ENCODE measurements at places on chromosomes 5 and 9.

DNA sequence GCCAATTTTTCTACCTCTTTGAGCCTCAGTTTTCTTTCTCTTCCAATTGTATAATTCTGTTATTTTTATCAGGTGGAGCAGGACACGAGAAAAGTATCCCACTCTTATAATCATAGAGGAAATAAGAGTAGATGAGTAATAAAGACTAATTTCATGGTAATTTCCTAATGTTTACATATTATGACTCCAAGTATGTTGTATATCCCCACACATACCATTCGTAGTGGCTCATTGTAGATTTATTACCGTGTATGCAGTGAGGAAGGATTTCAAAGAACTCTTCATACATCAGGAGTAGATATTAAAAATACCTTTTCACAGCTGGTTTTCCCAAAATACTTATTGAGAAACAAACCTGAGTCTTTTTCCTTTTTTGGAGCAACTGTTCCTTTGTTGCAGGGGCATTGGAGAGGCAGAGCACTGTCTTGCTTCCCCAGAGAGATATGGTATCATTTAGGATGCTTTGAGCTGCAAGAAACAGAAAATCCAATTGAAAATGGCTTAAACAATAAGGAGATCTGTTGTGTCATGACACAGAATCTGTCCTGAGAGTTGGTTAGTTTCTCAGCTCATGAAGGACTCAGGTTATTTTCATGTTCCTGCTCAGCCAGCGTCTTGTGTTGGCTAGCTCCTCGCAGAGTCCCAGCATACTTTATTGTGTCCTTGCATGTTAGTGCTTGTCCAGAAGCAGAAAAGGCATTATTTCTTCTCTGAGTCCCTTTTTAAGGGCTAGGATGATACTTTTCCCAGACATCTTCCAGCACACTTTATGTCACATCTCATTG is 291.2 kb downstream of the ARHGAP26 start:
- DNase-seq, result no peak

DNA sequence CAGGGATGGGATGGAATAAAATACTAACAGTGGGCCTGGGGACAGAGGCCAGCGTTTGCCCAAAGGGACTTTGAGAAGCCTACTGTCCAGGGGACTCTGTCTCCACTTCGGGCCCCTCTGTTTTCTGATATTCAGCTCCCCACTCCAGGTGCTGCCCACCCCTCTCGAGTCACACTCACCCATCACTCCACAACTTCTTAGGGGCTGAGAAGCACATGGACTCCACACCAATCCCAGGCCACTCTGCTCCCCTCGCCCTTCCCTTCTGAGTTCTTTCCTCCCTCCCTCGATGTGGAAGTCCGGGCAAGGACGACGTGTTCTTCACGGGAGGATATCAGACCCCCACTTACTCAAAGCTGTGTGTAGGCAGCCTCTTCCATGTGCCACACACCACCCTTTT is 124.5 kb downstream of the BARX1 start:
- no peak for DNase-seq

DNA sequence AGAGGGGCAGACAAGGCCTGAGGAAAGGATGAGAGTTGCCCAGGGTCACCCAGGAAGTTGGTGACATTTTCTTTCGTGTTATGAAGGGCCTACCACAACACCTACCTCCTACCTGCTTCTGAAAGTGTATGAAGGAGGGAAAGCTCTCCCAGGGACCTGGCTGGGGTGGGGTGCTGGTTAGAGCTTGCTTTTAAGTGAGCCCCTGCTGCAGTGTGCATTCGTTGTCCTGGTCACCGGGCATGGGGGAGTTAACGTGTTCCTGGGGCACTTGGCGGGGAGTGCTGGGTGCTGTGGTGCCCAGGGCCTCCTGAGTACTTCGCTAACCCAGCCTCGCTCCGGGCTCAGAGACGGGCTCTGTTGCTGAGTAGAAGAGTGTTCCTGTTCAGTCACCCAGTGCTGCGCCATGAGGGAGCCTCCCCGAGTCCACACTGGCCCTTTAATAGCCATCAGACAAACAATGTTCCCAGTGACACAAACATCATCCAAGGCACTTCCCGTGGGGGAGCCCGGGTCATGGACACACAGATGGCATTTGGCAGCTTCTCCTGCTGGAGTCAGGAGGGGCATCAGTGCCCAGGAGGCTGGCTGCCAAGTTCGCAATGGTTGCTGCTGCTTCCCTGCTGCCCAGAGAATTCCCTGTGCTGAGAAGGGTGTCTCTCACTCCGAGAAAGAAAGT is 85.7 kb downstream of the AMBP start:
- peak; percentile 94 for DNase-seq

DNA sequence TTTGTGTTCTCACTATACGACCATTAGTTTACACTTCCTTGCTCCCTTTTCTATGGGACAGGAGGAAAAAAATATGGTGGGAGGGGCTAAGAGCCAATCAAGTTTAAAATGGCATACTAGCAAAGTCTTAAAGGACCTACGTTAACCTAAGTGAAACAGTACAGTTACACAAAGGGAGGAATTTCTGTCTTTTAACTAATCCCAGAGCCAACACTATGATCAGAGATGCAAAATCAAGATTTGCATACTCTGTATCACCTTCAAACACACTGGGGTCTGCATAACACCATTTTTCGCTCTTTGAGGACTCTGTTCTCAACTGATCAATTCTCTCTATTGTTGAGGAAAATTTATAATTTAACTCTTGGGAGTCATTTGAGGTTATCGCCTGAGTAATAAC is 49.8 kb downstream of the ALDH1A1 start:
- no peak for DNase-seq

GRCh38 chr9:80571953-80572352 is 1000.2 kb downstream of the TLE4 start:
- no peak for DNase-seq

DNA sequence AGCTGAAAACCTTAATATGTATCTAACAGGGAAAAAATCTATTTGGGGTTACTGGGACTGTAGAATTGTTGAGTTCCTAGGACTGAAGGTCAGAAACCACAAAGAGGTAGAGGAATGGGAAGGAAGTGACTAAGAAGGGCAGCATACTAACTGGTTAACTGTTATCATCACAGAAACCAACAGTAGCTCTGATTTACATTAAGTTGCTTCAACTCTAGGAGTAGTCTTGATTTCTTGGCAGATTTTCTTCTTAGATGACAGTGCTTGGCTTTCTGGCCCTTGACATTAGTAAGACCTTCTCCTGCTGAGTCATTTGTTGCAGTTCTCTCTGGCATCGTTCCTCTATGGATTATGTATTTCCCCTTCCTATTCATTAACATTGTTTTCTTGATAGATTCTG is 116.1 kb upstream of the RASA1 start:
- no peak for DNase-seq

Measured in hippocampal formation (tissue), 2 donors.